Hepatic stellate cell (primary cell): ENCODE measurements at places on chromosomes 16 and 17.

- no peak for DNase-seq
These were observed 62.9 kb downstream of the SMURF2 start for GRCh38 chr17:64599187-64599676.

DNA sequence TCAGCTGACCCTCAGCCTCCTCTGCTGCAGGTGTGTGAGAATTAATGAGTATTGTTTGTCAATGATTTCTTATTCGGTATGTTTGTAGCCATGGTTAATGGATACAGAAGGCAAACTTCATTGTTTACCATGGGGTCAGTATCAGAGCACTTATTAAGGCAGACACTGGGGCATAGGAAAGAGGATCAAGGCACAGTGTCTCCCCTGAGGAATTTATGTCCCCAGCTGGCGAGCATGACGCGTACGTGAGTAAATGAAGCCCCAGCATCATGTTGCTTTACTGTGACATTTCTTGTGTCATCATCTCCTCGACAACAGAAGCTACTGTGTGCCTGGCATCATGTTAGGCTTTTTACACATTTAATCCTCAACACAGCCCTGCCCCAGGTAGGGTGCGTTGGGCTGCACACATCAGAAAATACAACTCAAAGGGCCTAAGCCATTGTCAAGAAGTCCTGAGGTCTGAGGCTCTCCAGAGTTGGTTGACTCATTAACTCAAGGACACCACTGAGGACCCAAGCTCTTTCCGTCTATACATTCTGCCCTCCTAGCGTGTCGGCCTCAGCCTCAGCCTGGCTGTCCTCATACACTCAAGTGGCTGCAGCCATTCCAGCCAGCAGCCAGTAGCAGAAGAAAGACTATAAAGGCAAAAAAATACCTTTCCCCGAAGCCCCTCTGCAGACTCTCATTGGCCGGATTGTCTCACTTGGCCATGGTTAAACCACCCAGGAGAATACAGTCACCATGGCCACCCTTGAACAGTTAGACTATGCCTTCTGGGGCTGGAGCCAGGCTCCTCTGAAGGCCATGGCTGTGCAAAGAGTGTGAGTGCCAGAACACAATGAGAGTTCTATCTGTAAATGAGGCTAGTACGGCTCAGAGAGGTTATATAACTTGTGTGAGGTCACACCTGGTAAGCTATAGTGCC, 13.9 kb upstream of the ZCCHC14 start:
- DNase-seq, result no peak

GRCh38 chr17:47641202-47641601, 8.5 kb upstream of the KPNB1 start:
- no peak for DNase-seq

DNA sequence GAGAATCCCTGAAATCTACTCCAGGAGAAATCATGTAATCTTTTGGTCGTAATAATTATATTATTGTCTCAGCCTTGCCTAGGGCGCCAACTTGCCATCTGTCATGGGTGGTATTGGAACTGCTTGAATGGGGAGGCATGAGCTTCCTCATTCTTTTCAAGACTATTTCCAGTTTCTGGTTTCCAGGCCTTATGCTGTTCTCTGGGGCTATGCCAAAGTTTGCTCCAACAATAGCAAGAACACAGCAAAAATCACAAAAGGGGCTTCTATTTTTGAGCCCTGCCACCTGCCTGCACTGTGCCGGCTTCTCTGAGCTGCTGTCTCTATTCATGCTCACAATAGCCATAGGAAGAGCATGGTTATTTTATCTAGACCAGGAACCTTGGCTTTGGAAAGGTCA, 111.7 kb downstream of the SPECC1 start:
- DNase-seq, result no peak

DNA sequence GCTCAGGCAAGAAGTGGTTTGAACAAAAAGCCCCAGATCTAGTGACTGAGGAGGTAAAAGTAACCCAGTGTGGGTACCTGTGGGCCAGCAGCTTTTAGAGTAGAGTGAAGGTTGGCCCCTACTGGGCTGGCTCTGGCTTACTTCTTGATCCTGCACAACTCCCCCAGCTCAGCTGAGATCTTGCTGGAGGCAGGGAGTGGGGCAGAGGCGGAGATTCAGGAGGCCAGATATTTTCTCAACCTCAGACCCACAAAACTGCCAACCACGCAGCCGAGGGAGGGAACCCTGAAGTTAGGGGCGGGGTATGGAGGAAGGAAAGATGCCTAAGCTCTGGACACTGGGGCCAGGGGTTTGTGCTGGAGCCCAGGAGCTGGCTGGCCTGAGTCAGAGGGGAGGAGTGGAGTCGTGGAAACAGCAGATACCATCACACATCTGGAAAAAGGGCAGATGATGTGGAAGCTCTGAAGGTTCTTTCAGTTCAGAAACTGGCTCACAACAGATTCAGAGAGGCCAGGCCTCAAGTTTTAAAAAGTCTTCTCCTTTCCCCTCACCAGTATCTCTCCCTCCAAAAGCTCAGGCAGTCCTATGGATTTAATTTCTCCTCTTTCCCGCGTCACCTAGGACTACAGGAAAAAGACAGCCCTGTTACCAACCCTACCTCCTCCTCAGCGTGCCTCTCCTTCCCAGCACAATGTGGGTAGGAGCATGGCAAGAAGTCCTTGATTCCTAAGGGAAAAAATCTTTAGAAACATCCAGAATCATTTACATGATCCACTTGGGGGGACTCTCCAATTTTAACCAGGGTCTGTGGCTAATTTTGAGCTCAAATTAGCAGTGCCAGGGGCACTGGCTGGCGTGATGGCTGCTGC, 48.1 kb downstream of the MYO18A start:
- peak; percentile 71 for DNase-seq

DNA sequence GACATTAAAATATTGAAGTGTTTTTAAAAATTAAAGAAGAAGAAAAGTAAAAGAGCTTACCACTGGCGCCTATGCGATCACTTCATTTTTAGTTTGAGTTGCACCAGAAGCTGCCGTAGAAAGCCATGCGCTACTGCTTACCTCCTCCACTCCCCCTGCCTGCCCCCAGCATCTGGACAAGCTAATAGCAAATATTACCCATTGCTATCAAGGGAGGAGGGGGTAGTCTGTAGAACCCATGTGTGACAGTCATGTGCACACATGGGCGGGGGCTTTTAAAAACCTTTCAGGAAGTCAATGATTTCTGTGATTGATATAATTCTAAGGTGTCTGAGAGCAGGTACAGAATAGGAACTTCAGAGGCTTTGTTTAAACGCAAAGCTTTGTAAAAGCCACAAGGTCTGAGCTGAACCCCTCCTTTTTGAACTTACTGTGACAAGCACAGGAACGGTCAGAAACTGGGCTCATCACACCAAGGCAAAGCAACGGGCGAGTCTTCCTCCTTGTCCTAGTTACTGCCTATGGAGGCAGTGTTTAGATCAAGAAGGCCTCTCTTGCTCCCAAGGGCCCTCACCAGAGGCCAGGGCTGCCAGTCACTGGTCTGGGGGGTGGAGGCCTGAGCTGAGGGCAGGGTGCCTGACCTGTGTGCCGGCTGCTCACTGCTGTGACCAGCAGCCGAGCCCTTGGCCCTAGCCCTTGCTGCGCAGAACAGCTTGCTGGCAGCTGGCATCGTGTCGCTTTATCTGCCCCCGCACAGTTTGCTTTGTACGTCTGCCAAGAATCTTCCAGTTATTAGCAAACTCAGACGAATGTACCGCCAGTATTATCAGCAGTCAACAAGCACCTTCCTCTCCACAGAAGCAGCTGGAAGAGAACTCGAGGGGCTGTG, 15.0 kb downstream of the GINS2 start:
- DNase-seq, result peak; percentile 29

DNA sequence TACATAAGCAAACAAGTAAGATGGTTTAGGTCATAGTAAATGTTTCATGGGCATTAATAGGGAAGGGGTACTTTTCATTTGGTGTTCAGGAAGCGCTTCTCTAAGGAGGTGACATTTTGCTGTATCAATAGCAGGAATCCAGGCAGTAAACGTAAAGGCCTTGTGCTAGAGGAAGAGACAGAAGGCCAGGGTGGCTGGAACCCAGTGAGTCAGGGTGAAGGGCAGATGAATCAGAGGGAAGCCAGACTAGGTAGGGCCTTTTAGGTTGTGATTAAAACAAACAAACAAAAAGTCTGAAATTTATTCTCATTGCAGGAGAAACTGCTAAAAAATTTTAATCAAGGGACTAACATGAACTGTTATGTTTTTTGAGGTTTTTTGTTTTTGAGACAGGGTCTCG, 6.5 kb downstream of the BMERB1 start:
- DNase-seq, result peak; percentile 38

GRCh38 chr17:30232824-30233427, 2.6 kb downstream of the SLC6A4 start:
- no peak for DNase-seq

GRCh38 chr17:33140413-33141099, 148.9 kb downstream of the SPACA3 start:
- no peak for DNase-seq

- DNase-seq, result no peak
These were observed 511.1 kb downstream of the CDH13 start for GRCh38 chr16:83137894-83138293.

DNA sequence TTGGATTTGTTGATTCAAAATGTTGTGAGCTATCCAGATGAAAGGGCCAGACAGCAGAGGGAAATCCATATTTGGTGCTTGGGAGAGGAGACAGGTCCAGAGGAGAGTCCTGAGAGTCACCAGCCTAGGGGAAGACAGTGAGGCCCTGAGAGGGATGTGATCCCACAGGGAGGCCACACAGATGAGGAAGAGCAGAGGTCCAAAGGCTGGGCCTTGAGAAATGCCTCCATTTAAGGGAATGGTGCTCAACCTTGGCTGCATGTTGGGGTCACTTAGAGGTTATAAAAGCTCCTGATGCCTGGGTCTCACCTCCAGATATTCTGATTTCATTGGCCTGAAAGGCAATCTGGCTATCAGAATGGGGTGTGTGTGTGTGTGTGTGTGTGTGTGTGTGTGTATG, 194.9 kb downstream of the UTP18 start:
- no peak for DNase-seq

DNA sequence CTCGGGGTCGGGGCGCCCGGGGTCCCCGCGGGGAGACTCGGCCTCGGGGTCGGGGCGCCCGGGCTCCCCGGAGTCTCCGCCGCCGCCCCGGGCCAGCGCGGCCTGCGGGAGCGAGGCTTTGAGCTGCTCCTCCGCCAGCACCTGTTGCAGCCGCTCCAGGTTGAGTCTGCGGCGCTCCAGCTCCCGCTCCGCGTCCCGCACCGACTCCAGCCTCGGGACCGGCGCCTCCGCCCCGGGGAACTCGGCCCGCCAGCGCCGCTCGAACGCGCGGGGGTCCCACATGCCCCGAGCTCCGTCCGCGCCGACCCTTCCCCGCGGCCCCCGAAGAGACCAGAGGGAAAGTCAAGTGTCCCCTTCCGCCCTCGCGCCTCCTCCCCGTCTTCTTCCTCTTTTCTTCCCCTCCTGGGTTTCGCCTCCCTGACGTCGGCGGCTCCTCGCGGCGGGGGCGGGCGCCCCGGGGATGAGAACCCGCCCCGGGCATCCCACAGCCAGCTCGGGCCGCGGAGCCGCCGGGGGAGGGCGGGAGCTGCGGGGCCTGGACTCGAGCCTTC, 40.8 kb upstream of the BHLHA9 start:
- peak; percentile 38 for DNase-seq

- no peak for DNase-seq
These were observed 23.0 kb upstream of the CAPNS2 start for GRCh38 chr16:55543472-55543871.

- no peak for DNase-seq
These were observed 14.6 kb upstream of the CNGB1 start for GRCh38 chr16:57985204-57986181.

DNA sequence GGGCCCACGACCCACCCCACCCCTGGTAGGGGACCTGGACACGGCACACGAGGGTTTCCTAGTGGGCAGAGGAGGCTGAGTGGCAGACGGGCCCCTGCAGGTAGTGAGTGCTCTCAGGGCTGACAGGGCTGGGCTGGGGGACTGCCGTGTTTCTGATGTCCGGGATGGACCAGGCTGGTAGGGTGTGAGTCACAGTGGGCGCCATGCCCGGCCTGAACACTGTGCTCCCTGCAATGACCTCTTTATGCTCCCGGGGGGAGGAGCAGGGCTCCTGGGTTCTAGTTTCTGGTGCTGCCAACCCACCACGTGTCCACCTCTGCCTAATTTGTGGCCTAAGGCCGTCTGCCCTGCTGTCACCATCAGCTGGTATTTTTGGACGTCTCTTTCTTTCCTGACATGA, 26.3 kb downstream of the ARHGAP23 start:
- peak; percentile 90 for DNase-seq

- DNase-seq, result no peak
These were observed 189.7 kb upstream of the SDK2 start for GRCh38 chr17:73833775-73834488.

GRCh38 chr17:66704858-66705520, 129.9 kb upstream of the CACNG5 start:
- DNase-seq, result no peak

DNA sequence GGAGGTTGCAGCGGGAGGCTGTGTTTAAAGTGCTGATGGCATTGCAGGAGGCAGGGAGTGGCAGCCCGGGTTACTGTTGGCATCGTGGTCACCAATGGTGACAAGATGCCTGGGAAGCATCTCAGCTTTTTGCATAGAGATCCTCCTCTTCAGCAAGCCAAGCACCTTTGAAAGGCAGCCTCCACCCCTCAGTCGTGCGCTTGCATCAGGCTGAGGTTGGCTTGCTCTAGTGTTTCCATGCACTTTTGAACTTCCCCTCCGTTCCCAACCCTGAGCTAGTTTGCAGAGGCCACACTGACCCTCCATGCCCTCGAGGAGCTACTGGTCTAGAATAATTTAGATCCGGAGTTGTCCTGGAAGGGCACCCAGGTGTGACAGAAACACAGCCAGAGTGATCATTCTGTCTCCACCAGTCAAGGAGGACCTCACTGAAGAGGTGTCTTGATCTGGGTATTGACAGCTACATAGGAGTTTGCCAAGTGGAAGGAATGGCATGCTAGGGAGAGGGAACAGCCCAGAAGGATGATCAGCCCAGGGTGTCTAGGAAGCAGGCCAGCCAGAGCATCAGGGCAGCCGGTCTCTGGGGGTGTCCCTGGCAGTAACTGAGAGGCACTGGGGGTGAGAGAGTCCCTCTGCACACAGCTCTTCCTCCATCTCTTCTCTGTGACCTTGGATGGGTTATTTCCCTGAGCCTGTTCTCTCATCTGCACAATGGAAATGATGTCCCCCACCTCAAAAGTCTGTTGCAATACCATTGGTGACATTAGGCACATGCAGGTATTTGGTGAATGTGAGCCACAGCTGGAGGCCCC, 7.7 kb downstream of the BEAN1 start:
- DNase-seq, result no peak

DNA sequence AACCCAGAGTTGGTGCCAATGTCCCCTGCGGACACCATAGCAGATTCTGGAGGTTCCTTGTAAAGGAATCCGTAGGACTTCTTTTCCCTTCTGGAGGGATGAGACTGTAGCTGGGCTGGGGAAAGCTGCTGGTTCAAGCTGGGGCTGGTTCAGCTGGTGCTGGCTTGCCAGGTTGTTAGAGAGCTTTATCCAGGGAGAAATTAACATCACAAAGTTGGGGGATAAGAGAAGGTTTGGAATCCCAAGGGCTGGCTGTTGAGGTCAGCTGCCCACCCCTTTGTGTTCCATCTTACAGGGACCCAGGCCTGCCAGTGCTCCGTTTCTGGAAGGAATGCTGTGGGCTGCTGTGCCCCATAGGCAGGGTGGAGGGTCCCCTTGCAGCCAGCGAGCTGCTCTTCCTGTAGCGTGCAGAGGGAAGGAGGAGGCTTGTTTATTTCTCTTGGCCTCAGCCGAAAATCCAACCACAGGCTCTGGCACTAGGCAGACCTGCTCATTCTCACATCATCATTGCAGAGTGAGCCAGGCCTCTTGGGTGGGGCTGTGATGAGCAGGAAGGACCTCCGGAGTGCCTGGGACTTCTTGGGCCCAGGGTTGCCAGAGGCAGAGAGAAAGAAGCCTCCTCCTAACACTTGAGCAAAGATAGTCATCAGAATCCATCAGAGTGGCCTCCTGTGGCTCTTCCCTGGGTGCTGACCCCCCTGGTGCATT, 251.1 kb downstream of the SEC14L1 start:
- DNase-seq, result peak; percentile 96
